T-helper 2 cell treated with Interferon-gamma antibody and Interleukin-4, amounts not matched to agents 100 ng/mL and 5 ng/mL, for 36 hours (primary cell): ENCODE measurements at places on chromosomes 4 and X. TPM values are rescaled to one million over a fixed set of nuclear protein-coding genes. Genes with fewer than 3 reads are reported as not detected.

Gene TRIM75
- total RNA-seq: not detected in 2 replicates

Gene NLRP2B
- not detected in 2 replicates for total RNA-seq

Gene C4orf50
- total RNA-seq: 0.59 and 0.66 TPM in 2 replicates

Gene RAB9B
- total RNA-seq: 0.48 and 0.98 TPM in 2 replicates

Gene IGFBP7
- total RNA-seq: 0.18 and 0.23 TPM in 2 replicates

Gene PRDM5
- total RNA-seq: not detected in 2 replicates

Gene VCX3B
- total RNA-seq: not detected in 2 replicates

Gene DIPK2B
- total RNA-seq: not detected in 2 replicates

Gene CXorf65
- total RNA-seq: 21.1 and 24.6 TPM in 2 replicates

Gene SHROOM4
- not detected in 2 replicates for total RNA-seq

Gene SYN1
- 0.57 and 0.91 TPM in 2 replicates for total RNA-seq
